Stimulated activated CD8-positive, alpha-beta memory T cell treated with anti-CD3 and anti-CD28 coated beads, Interleukin-7, amount 100 ng/mL, for 48 hours (primary cell): ENCODE measurements at places on chromosomes 4 and X.

DNA sequence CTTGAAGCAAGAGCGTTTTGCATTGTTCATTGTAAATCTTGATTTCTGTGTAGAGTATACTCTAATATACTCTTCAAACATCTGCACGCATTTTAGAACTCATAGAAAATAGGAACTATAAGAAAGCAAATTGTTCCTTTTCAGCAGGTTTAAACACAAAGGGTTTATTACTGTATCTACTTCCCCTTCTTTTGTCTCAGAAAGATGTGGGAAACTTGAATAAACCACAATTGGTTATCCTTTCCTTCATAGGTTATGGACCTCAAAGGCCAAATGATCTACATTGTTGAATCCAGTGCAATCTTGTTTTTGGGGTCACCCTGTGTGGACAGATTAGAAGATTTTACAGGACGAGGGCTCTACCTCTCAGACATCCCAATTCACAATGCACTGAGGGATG, 46.0 kb upstream of the GUCY1B1 start:
- DNase-seq = no peak

DNA sequence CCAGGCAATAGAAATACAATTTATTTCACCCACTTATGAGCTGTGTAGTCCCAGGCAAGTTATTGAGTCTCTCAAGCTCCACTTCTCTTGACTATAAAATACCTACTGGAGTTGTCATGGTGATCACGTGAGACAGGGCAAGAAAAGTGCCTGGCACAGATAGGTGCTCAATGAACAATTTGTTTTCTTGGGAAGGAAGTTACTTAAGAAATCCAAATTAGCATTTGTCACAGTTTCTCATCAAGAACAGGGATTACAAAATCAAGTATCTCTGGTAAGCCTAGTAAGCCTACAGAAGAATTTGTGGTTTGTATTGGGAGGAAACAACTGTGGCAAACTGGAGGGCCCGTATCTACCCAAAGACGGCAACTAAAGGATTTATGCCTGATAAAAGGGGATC, 37.5 kb upstream of the RASGEF1B start:
- no peak for DNase-seq

DNA sequence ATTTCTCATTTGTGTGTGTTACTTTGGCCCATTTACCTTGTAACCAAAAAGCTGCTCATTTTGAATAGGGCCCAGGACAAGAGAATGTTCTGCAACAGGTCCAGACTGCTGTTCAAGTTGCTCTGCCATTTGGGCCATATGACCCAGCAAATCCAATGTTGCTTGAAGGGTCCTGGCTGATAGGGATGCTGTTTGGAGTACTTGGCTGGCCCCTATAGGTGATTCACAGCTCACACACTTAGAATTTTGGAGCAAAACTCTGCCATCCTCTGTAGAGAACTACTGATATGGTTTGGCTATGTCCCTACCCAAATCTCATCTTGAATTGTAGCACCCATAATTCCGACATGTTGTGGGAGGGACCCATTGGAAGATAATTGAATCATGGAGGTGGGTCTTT, 131.5 kb downstream of the AASDH start:
- no peak for DNase-seq

DNA sequence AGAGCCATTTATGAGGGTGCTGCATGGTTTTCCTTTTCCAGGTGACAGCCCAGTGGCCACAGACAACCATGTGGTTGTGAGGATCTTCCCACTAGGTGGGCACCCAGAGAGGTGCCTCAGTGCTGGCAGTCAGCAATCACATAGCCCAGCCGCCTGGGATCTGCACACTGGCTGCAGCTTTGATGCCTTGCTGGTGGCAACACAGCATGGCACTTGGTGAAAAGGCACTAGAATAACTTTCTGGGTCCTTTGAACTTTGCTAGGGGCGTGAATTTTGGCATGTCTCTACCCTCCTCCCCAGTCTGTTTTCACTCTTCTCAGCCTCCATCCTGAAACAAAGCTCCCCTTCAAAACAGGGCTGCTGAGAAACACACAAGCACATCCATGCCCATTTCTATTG, 108.8 kb upstream of the RPL34 start:
- no peak for DNase-seq

DNA sequence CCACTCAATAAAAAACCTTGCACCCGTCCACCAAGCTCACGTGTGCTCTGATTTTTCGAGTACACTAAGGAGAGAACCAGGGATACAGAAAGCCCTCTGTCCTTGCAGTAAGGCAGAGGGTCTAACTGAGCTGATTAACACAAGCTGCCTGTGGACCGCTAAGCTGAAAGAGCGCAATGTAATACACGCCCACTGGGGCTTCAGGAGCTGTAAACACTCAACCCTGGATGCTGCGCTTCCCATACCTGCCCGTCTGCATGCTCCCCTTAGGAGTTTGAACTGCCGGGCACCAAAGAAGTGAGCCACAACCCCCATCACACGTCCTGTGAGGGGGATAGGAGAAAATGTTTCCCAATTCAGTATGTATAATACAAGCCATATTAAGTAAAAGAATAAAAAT, 664.8 kb downstream of the PCDH18 start:
- no peak for DNase-seq

DNA sequence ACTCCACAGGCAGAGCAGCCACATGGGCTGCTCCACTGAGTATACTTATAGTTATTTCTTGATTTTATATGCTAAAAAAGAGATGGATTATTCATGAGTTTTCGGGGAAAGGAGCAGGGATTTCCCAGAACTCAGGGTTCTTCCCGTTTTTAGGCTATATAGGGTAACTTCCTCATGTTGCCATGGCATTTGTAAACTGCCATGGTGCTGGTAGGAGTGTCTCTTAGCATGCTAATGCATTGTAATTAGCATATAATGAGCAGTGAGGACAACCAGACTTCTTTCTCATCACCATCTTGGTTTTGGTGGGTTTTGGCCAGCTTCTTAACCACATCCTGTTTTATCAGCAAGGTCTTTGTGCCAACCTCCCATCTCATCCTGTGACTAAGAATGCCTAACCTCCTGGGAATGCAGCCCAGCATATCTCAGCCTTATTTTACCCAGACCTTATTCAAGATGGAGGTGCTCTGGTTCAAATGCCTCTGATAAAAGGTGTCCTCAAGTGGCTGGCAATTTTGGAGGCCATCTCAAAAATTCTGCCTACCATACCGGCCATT, 213.0 kb upstream of the VEGFC start:
- no peak for DNase-seq

- no peak for DNase-seq
These were observed 169.9 kb downstream of the ZNF330 start for GRCh38 chr4:141390571-141390970.

DNA sequence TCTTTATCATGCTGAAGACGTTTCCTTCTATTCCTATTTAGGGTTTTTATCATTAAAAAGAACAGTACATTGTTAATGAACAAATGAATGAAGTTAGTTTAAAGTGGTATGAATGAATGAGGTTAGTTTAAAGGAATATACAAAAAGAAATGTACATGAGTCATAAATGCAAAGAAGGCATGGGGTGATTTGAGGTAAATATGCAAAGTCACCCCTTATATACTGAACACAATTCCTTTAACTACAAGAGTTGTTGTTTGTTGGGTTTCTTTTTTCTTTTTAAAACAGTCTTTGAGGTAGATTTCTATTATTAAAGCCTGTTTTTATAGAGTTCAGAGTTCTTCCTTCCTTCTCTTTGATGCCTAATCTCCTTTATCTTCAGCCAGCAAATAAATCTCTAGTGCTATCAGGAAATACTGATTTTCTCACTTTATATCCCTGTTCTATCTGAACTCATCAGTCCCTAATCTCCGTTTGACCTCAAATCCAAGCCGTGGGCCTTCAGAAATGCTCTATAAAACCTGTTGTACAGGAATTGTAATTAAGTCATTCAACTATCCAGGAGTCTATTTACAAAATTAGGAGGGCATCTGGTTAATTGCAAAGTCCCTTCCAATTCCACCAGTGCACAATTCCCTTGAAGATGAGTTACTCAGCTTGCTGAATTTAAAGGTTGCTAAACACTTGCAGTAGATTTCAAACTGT, 31.6 kb upstream of the ABCG2 start:
- no peak for DNase-seq

GRCh38 chrX:152635941-152636340, 1.8 kb upstream of the GABRQ start:
- no peak for DNase-seq

GRCh38 chr4:47824840-47825239, 13.0 kb downstream of the CORIN start:
- no peak for DNase-seq

DNA sequence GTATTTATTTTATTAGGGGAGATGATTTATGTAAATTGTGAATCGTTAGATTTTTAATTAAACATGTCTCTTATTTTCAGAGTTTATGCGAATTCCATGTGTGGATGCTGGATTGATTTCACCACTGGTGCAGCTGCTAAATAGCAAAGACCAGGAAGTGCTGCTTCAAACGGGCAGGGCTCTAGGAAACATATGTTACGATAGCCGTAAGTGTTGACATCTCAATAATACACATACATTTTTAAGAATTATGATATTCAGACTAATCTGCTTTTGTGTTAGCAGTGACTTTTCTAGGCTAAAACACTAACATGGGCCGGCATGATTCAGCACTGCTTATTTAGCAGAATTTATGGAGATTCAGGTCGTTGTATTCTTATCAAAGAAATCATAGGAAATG, 91.2 kb downstream of the RAP1GDS1 start:
- DNase-seq = no peak

DNA sequence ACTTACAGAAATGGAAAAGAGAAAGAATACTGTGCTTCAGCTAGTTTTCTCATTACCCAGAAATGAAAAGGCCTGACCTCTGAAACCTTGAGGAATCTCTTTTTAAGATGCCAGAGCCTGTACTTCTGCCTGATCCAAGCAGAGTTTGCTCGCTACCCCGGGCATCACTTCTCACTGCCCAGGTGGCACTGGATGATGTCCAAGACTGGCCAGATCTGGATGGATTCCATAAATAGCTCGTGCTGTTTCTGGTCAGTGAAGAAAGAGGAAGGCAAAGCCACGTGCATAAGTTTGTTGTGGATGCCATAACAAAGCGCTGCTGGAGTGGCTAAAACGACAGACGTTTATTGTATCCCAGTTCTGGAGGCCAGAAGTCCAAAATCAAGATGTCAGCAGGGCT, 133.5 kb downstream of the TBL1X start:
- no peak for DNase-seq

- no peak for DNase-seq
These were observed 5.4 kb downstream of the SLC25A6 start for GRCh38 chrX:1386338-1387127.
